ENCODE measurements at places on chromosomes 16 and 17. TPM values are rescaled to one million over a fixed set of nuclear protein-coding genes. Genes with fewer than 3 reads are reported as not detected.

CCL2 gene
- 5.4 TPM for polyA plus RNA-seq

CCDC144A gene
- polyA plus RNA-seq, result 0.43 TPM

TMEM186 gene
- polyA plus RNA-seq, result 5.6 TPM

PIK3R6 gene
- 0.39 TPM for polyA plus RNA-seq

SULT1A2 gene
- 0.05 TPM for polyA plus RNA-seq

DHRS7C gene
- not detected for polyA plus RNA-seq

PIPOX gene
- polyA plus RNA-seq, result 0.41 TPM

NPTX1 gene
- polyA plus RNA-seq, result 0.11 TPM

EME2 gene
- 23.0 TPM for polyA plus RNA-seq

TPSD1 gene
- polyA plus RNA-seq, result 0.83 TPM

SHBG gene
- polyA plus RNA-seq, result not detected

KRTAP3-1 gene
- not detected for polyA plus RNA-seq

TMEM88 gene
- 9.7 TPM for polyA plus RNA-seq

GRAPL gene
- 0.38 TPM for polyA plus RNA-seq

CACNG3 gene
- polyA plus RNA-seq, result not detected
